ENCODE measurements at places on chromosomes 6 and 20.

DNA sequence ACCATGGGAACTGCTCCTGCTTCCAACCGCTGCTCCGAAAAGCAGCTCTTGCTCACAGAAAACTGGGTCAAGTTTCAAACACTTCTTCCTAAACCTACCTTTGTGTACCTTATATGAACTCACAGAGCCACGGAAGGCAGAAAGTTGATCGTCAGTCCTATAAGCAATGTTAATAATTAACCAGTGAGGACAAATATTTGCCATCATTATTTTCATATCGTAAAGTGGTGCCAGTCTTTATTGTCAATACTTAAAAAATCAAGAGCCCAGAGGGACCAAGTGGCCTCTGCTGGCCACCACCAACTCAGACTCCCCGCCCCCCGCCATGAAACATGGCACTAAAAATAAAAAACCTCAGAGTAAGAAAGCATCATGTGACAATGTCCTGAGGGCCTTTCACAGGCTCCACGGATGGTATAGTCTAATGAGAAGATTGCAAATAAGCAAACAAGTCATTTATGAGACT, 9.1 kb upstream of the PBOV1 start:
- no peak for DNase-seq

DNA sequence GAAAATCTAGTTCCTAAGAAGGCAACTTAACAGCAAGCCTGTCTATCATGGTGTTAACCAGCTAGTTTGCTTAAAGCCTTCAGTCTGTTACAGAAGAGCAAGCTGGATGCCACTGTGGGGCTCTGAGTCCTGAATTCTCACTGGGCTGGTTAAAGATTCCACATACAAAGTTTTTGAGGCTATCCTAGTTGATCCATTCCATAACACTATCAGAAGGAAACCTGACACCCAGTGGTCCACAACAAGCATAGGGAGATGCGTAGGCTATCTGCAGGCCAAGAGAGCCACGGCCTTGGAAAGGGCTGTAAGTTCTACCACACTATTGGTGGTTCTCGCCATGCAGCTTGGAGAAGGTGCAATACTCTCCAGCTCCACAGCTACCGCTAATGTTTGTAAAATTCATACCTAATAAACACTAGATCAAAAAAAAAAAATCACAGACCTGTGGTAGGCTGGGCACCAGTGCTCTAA, 420 bp upstream of the MCCD1 start:
- no peak for DNase-seq

DNA sequence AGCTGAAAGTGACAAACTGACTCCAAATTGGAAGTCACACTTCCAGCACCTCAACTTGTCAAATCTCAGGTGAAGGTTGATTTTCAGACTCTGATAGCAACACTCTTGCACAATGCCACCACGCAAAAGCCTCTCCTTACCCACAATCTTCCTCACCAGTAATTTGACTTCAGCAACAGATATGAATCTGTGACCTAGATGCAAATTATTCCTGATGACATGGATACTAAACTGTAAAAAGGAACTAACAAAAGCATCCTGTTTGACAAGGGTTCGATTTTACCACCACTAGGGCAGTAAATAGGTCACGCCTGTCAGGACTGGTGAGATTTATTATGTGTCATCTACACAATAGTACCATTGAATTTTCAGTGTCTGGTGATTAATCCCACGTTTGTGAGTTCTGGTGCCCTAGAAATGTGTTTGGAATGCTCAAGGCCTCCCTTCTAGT, 134.4 kb upstream of the COL21A1 start:
- no peak for DNase-seq

GRCh38 chr6:141359953-141360352, 772.8 kb upstream of the GJE1 start:
- DNase-seq, result no peak

DNA sequence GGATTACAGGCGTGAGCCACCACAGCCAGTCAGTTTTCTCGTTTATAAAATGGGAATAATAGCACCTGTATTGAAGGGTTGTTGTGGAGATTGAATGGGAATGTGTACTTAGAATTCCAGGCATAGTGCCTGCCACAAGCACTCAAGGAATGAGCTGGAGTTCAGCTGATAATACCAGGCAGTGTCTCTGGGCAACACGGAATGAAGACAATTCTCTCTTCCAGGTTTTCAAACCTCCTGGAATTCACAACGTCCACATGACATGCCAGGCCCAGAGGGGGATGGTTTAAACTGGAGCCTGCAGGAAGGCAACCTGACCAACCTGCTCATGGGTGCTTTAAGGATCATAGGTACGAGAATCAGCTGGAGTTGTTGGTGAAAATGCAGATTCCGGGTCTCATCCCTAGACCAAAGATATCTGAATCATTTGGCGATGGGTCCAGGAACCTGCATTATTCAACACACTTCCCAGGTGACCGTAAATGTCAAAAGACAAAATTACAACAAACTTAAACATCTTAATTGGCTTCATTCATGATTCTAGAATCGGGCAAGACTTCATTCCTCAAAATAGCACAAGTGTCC, 1.9 kb upstream of the PTPN1 start:
- no peak for DNase-seq

GRCh38 chr20:57725636-57726035, 15.8 kb upstream of the PMEPA1 start:
- no peak for DNase-seq
